ENCODE measurements at places on chromosomes 11 and 22.

- no peak for DNase-seq
Observed at GRCh38 chr11:33941637-33942160, 49.8 kb upstream of the LMO2 start.

DNA sequence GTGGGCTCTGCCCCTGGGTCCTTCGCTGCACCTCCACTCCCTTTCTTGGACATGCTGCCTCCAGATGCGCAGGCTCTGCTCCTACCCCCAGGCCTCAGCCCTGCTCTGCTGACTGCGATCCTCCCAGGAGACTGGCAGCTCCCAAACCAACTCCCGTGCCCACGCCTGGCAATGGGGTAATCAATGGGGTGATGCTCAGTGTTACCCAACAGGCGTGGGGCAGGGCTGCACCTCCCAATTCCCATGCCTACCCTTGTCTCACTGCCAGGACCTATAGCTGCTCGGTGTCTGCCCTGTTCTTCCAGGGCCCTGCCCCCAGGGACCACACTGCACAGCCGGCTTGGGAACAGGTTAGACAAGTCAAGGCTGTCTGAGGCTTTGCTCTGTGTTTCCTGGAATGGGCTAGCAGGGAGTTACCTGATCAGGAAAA, at the start of gene ALDH3B2:
Gene ALDH3B2, minus strand, starts transcription at position 182 of the 430 bp plus-strand sequence. CDS start 7,688 bp downstream, outside the sequence.
- peak; percentile 90 for DNase-seq

DNA sequence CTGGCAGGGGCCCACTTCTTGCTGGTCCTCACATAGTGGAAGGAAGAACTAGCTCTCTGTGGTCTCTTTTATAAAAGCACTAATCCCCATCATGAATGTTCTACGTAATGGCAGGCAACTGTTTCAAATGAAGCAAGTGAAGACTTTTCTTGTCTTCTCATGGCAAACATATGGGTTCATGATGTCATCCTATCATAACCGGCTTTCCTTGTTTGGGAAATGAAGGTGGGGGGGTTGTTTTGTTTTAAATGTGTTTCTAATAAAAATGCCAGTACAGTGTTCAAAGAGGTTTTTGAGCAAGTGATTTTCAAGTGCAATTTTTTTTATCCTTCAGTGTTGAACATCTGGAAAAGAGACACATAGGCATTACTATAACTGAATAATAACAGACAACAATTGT, 33.4 kb downstream of the REXO2 start:
- DNase-seq: no peak

GRCh38 chr11:78415338-78415737, 2.3 kb downstream of the GAB2 start:
- no peak for DNase-seq

DNA sequence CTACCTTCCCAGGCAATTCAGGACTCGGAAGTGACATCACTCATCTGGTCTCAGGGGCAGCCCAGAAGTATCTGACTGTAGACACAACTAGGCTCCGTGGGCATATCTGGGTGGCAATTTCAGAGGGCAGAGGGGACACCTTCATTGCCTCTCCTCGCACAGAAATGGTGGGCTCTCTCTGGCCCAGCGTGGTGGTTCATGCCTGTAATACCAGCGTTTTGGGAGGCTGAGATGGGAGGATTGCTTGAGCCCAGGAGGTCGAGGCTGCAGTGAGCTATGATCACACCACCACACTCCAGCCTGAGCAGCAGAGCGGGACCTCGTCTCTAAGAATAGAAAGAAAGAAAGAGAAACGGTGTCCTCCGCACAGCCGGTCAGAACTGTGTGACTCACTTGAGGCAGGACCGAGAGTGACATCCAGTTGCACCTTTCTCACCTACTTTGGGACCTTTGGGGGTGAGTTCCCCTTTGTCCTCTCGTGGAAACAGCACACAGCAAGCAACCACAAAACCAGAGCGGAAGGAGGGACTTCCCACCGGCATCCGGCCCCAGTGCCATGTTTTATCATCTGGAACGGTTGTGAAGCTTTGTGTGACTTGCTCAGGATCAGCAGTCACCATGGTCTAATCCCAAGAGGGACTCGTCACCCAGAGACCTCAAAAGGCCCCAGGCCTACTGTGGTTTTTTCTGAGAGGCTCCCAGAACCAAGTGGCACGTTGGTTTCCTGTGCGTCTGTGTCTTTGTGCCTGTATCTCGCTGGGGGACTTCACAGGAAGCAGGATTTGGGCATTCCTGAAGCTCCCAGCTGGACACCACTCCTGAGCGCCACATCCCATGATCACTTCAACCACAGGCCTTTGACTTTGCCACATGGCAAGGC, 38.4 kb upstream of the EMID1 start:
- no peak for DNase-seq

DNA sequence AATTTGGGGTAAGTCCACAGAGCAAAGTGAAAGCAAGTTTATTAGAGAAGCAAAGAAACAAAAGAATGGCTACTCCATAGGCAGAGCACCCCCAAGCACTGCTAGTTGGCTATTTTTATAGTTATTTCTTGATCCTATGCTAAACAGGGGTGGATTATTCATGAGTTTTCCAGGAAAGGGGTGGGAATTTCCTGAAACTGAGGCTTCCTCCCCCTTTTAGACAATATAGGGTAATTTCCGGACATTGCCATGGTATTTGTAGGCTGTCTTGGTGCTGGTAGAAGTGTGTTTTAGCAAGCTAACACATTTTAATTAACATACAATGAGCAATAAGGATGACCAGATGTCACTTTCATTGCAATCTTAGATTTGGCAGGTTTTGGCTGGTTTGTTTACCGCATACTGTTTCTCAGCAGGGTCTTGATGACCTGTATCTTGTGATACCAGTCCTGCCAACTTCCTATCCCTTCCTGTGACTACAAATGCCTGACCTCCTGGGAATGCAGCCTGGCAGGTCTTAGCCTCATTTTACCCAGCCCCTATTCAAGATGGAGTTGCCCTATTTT, 937 bp upstream of the C1QTNF6 start:
- no peak for DNase-seq

GRCh38 chr11:2825889-2826678, 59.5 kb downstream of the CDKN1C start:
- DNase-seq: peak; percentile 85

DNA sequence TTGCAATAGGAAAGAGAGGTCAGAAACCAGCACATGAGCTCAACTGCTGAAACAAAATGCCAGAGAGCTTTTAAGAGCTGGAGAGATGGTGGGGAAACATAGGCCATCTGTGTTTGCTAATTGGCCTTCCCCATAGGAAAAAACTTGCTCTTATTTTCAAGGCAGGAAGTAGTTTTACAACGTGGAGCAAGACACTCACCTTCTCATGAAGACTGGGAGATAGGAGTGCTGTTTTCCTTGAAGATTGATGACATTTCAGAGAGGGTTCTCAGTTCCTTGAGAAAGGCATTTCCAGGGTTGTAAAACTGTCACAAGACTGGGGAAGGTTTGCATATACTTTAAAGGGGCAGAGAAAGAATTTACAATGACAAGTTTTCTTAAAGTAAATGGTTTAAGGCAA, 586.3 kb upstream of the RAG2 start:
- no peak for DNase-seq

DNA sequence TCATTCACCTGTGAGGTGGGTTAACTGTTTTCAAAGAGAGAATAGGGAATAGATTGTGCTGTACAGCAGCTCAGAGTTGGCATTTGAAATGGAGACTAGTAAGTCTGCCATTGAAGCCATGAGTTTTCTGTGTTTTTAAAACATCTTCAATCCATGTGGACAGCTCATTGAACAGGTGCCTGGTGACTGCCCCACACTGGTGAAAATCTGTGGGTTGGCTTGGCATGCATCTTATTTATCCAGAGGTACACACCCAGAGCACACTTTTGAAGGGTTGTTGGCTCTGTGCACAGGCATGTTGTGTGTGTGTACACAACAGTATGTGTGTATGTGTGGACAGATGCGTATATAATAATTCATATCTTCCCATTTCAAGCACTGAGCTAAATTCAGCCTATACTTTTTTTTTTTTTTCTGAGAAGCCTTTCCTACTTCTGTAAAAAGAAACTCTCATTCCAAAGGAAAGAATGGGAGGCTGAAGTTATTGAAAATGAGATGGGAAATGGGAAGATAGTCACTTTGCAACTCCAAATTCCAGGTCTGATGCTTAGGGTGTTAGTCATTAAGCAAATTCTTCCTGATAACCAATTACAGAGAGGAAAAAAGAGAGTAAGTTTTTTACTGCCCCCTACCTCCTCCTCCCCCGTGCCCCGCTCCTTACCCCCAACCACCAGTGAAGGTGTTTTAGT, 7.0 kb upstream of the LYVE1 start:
- no peak for DNase-seq

GRCh38 chr22:17774206-17774925, at the start of gene BID:
Gene BID (minus strand): TSS chr22:17774469. CDS start chr22:17750116, 24,353 bp downstream.
- no peak for DNase-seq

GRCh38 chr22:37187552-37187890, 526 bp downstream of the C1QTNF6 start:
- no peak for DNase-seq

DNA sequence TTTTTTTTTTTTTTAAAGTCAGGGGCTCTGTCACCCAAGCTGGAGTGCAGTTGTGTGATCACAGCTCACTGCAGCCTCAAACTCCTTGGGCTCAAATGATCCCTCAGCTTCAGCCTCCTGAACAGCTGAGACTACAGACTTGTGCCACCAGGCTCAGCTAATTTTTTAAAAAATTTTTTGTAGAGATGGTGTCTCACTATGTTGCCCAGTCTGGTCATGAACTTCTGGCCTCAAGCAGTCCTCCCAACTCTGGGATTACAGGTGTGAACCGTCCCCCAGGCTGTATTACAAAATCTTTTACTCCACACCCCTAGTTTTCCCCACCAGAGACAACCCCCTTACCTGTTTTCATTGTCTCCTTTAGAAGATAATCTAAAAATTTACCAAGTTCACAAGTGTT, 1.9 kb downstream of the CCDC117 start:
- peak; percentile 32 for DNase-seq

- DNase-seq: no peak
Observed at GRCh38 chr22:27681037-27681436, 120.5 kb downstream of the MN1 start.

- no peak for DNase-seq
Observed at GRCh38 chr22:29316141-29316828, 788 bp upstream of the RASL10A start.
